ENCODE measurements at places on chromosomes 7 and 10. TPM values are rescaled to one million over a fixed set of nuclear protein-coding genes. Genes with fewer than 3 reads are reported as not detected.

GRCh38 chr10:47413531-47414226, 29.6 kb upstream of the ZNF488 start:
- DNase-seq: no peak

FFAR4 gene
- total RNA-seq: not detected

DNA sequence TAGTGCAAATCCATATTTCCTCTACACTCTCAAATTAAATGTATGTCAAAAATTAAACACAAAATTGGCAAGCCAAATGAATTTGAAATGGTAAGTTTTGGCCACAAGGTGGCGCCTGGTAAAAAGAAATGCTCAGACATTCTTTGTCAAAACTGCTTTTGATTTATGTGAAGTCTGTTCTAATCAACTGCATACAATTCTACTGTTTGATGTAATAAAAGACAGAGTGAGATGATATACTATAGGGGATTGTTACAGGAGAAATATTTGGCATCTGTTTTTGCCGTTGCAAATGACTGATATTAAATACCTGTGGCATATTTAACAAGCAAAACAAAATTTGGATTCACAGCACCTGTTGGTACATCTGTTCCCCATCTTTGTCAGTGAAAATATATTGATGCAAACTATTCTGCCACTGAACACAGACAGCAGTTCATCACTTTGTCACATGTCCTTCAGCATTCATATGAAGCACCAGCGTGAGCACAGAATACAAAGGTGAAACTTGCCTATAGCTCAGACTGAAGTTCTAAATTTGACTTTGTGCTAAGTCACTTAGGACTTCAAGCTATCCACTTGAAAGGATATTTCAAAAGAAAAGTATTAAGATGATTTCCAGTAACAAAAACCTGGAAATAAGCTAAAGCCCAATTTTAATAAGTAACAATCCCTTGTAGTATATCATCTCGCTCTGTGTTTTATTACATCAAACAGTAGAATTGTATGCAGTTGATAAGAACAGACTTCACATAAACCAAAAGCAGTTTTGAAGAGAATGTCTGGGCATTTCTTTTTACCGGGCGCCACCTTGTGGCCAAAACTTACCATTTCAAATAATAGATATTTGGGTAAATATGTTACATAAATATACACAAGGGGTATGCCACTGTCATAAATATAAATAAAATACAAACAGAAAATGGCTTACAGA, 10.2 kb upstream of the CH25H start:
- DNase-seq: peak; percentile 59

GRCh38 chr7:144720710-144721109, 115.1 kb downstream of the TPK1 start:
- no peak for DNase-seq

- no peak for DNase-seq
Measured at GRCh38 chr7:142348921-142349405, 91.1 kb upstream of the PRSS58 start.

DNA sequence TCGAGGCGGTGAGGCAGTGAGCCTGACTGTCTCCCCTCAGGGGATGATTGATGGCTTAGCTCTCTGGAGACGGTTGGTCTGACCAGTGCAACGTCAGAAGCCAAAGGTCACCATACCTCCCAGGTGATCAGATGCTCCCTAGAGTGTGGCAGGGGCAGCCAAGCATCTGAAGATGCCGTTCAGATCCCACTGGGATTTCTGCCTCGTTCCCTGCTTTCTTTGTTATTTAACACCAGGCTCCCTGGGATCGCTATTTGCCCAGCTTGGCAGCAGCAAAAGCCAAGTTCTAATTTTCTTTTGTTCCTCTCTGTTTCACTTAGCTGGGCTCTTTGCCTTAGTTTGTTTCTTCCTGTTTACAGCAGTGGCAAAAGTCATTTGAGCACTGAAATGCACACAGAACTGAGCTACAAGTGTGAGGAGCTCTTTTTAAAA, 53.5 kb upstream of the SVIL start:
- no peak for DNase-seq

DNA sequence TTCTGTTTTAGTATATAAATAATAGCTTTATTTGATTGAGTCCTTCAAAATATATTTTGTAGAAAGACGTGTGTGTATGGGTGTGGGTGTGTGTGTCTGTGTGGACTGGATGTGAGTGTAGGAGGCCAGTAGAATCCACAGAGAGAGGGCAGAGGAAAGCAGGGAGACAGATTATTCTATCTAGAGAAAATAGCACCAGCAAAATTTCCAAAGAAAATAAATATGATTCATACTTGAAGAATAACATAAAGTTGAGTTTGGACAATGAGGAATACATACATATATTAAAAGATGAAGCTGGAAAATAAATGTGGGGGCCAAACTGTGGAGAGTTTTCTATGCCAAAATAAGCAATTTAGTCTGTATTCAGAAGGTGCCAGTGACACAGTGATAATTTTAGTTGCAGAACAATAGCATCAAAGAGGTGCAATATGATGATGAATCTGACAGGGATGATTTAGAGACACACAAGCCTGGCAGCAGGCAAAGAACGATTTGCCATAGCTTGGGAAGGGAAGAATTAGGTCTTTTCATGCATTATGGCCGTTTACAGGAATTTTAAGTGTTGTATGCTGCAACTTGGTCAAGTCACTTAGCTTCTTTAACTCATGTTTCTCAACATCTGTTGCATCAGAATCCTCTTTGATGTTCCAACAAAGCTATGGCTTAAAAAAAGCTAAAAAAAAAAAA, 121.3 kb downstream of the SEMA3A start:
- DNase-seq: peak; percentile 44

ACSM6 gene
- total RNA-seq: not detected

CHN2 gene
- not detected for total RNA-seq

- no peak for DNase-seq
Measured at GRCh38 chr10:113922787-113923570, 68.5 kb downstream of the NHLRC2 start.

DNA sequence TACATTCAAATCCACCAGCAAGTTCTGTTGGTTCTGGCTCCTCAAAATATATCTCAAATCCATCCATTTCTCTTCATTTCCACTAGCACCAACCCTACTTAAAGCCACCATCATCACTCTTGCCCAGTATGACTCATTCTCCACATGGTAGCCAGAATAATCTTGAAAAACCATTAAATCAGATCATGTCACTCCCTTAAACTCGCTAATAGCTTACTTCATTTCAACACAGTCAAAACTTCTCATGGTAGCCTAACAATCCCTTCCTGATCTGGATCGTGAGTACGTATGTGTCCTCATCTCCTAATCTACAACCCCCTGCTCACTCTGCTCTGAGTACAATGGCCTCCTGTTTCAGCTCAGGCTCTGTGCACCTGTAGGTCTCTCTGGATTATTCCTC, 8.7 kb downstream of the EPC1 start:
- peak; percentile 22 for DNase-seq

DNA sequence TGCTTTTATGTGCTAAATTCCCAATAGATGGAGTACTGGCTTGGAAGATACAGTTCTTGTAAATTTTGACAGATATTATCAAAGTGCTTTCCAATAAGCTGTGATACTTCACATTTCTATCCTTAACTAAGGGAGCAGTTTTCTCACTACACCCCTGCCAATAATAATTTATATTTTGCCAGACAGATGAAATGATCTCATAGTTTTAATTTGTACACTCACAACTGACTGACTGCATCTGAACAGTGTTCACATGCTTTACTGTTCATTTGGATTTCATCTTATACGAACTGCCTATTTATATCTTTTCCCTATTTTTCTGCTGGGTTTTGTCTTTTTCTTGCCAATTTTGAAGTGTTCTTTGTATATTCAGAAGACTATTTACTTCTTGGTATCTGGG, 96.0 kb downstream of the BRAF start:
- no peak for DNase-seq

DNA sequence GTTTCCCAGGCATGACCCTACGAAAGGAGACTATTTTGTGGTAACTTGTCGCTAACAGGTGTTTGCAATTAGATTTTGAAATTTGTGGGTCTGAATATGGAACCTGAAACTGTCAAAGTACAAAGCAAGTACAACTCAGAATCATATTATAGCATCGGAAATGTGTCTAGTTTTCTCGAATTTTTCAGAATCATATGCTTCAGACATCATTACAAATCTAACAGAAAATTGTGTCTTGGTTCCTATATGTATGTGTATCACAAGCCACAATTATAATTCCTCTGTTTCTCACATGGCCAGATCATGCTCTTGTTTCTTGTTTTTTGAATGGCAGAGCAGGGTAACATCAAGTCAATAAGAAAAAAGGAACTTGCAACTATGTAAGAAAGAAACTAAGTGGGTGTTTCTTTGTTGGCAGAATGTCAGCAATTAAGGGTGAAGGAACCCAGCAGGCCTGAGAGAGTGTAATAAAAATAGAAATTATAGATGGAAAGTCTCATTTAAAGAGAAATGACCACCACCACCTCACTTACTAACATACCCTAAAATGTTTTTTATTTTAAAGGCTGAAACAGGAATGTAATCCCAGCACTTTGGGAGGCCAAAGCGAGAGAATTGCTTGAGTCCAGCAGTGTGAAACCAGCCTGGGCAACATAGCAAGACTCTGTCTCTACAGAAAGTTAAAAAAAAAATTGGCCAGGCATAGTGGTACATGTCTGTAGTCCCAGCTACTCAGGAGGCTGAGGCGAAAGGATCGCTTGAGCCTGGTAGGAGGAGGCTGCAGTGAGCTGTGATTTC, 51.3 kb downstream of the PRTFDC1 start:
- DNase-seq: no peak

DNA sequence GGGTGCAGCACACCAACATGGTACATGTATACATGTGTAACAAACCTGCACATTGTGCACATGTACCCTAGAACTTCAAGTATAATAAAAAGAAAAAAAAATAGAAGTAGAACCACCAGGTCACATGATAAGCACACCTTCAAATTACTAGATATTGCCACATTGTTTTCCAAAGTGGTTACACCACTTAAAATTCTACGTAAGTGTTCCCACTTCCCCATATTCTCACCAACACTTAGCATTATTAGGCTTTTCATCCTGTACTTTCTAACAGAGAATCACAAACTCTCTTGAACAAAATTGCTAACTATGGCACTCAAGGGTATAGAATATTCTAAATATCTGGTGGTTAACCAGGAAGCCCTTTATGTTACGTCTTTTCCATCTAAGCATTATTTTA, 22.6 kb downstream of the SH3PXD2A start:
- no peak for DNase-seq

DNA sequence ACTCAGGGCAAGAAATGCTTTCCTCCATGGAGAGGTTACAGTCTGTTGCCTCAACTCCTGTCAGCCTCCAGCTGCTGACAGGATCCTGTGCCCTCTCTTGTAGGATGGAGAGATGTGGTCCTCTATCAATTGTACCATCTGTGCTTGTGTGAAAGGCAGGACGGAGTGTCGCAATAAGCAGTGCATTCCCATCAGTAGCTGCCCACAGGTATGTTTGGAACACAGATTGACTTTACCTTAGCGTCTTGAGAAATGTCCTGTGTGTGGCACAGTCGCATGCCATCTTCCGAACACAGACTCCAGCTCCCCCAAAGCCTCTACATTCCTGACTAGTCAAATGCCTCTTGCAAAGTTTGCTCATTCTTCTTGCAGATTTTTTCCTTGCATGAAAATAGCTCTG, 152.6 kb downstream of the BMPER start:
- DNase-seq: peak; percentile 55

ZNF488 gene
- total RNA-seq: not detected

- no peak for DNase-seq
Measured at GRCh38 chr10:60293581-60294175, 96.0 kb downstream of the ANK3 start.

GRCh38 chr7:128104108-128104742, 73.0 kb upstream of the LRRC4 start:
- DNase-seq: peak; percentile 60

Measured in LHCN-M2 (cell line).